ENCODE measurements at places on chromosomes 13 and 19.
A peak's percentile ranks its signal among the peaks of the same experiment; 100 is the strongest.

- peak; percentile 83 for DNase-seq
Observed at GRCh38 chr13:36323951-36324566, 22.1 kb downstream of the SPART start.

DNA sequence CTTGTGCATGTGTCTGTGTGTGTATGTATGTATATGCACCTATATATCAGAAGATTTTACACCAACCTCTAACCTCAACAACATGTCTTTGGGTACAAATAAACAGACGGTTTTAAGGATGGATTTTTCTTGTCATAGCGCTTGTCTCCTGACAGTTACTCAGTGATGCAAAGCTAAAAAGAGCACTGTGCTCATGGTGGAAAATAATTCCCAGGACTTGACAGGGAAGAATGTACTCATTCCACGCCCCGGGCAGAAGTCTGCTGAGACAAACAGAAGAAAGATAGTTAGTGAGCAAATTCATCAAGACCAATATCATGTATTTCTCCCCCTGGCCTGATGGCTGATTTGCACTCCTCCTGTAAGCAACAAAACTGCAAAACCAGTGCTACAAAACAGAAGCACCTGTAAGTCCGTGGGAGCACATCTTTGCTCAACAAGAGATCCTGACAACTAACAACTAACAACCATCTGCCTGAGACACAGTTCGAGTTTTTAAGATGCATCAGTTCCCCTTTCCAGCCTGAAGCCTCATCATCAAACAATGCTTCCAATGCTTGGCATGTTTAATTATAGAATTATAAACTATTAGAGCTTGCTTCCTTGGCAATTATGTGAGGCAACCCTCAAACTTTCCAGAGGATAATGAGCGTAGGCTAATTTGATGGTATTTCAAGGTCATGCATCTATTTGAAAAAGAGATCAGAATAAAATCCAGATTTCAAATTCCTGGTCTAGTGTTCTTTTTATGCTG is 812.7 kb upstream of the MIR17HG start:
- no peak for DNase-seq

DNA sequence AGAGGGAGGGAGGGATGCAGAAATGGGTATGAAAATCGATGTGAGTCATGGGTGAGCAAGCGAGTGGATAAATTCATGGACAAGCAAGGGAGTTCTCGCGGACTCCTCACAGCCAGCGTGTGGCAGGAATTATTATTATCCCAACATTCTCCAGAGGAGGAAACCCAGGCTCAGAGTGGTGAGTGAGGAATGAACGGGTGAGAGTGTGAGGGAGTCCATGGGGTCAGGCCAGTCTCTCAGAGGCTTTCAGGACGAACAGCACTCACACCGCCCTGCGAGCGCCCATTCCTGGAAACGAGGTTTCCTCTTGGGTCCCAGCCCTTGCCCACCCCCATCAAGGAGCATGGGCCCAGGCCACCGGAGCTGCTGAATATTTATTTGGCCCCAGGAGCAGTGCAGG is 6.3 kb upstream of the DNAAF3 start:
- DNase-seq = peak; percentile 81

DNA sequence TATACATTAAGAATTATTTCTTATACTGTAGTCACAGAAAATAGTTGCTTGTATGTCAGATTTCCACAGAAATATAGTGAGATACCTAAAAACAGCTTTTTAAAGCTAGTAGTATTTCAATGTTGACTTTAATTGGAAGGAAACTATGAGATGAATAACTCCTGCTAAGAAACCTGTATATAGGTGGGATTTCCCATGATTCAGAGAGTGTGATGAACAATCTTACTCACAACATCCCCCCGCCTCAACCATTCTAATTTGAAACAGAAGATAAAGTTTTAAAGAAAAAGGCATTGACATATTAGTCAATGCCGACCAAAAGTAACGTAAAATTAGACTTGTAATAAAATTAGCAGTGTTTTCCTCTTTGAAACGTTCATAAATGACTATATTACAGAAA is 1.4 kb upstream of the MIR17HG start:
- no peak for DNase-seq

- no peak for DNase-seq
Observed at GRCh38 chr13:43116242-43116641, 92.9 kb downstream of the DNAJC15 start.

- DNase-seq = no peak
Observed at GRCh38 chr13:51158880-51159518, 47.9 kb upstream of the C13orf42 start.

DNA sequence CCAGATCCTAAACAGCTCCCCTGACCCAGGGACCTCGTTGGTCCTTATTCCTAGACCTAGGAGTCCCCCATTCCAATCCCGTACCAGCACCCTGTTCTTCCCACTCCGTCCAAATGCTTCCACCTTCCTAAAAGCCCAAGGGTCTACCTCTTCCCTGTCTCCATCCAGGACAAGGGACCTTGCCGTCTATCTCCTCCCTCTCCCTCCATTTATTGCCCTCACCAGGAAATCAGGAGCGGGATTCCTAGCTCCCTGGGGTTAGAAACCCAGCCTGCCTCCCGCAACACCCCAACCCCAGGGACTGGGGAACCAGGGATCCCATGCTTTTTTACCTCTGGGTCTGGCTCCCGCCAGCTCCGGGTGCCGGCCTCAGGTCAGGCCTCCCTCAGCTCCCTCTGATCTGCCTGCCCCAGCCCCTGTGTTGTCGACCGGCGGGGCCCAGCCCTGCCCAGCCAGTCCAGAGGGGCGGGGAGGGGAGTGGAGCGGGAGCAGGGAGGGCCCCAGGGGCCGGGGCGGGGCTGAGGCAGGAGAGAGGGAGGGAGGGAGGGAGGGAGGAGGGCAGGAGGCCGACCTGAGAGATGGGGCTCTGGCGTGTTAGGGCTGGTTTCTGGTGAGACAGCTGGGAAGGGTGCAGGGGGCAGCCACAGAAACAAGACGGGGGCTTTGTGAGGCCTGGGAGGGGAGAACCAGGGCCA is at the start of gene B3GNT8:
Gene B3GNT8 (minus strand): TSS at position 423 of the 695 bp plus-strand sequence. CDS start 596 bp downstream, outside the sequence.
- DNase-seq = peak; percentile 70

GRCh38 chr19:37309834-37310575 is 60.9 kb upstream of the ZNF527 start:
- no peak for DNase-seq
